Karpas-422 (cell line): ENCODE measurements at places on chromosomes 12 and 14. TPM values are rescaled to one million over a fixed set of nuclear protein-coding genes. Genes with fewer than 3 reads are reported as not detected.

The SALL2 gene
- total RNA-seq: not detected in 2 replicates

DNA sequence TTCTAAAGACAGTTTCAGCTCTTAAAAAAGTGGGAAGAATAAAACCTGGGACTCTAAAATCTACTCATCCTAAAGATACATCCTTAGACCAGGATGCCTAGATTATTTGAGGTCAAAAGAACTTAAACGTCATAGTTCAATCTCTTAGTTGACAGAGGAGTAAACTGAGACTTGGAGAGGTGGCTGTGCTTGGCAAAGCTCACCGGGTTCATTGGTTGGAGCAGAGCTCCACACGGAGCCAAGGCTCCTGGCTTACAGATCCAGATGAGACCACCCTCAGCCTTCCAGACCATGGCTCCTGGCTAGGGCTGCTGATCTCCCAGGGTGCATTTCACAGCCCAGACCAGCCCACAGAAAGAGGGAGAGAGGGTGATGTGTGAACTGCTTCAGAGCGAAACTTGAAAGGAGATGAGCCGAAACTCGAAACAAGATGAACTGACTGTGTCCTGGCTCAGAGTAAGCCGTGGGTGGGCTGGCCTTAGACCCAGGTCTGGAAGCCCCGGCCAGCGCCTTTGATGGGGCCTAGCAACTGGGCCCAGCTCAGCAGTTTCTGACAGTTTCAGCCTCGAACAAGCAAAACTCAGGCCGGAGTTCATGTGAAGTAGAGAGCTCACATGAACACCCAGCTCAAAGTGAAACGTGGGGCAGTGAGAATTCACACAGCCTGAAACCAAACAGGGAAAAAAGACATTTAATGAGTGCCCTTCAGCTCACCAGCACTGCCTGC lies 1044.8 kb downstream of the BCL11B start:
- no peak overlapping the region for H3K4me3 ChIP-seq
- H3K4me1 ChIP-seq: no peaks in the 10 kb centered on the region
- H3K36me3 ChIP-seq: no peaks in the 10 kb centered on the region
- no peak for DNase-seq

GRCh38 chr12:12983420-12984035 lies 16.5 kb downstream of the HEBP1 start:
- DNase-seq: no peak
- no peak overlapping the region for H3K4me3 ChIP-seq
- H3K4me1 ChIP-seq: peaks cover 4% of the 10 kb centered on the region
- H3K27me3 ChIP-seq: no peaks in the 10 kb centered on the region
- no peaks in the 10 kb centered on the region for H3K36me3 ChIP-seq

DNA sequence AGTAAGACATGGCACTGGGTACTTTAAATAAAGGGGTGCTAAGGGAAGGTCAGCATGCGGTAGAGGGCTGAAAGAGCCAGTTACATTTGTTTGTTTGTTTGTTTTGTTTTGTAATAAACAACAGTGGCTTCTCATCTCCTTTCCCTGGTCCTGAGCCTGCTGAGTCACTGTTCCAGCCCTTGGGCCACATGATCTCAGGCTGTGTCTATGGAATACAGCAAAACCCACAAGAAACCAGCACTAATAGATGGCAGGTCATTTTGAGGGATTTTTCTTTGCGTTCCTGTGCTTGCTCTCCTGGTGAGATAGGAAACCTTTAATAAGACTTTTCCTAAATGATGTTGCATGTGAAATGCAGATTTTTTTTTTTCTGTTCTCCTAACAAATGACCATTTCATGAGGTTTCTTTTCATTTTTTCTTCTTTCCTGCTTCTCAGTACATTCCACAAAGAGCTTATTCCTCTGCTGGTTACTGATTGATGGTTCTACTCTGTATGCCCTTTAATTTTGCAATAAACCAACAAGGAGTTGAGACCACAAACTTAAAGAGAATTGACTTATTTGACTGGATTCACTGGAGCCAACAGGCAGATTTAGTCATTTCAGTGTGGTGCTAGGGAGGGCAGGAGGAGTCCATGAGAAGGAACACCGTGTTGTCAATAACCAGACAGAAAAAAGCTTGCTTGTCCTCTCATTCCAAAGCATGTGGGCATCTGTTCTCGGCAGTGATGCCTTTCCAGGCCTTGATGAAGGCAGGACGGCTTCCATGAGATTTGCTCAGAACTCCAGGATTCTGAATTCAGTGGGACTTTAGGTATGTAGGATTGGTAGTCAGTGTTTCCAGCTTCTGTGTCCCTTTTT lies 459.2 kb downstream of the RAD51B start:
- H3K27me3 ChIP-seq: no peaks in the 10 kb centered on the region
- no peaks in the 10 kb centered on the region for H3K36me3 ChIP-seq
- no peak for DNase-seq
- no peak overlapping the region for H3K4me3 ChIP-seq
- no peak overlapping the region for H3K27ac ChIP-seq

GRCh38 chr14:96661244-96661969 lies 135.8 kb upstream of the VRK1 start:
- no peak overlapping the region for H3K27ac ChIP-seq
- no peak overlapping the region for H3K4me3 ChIP-seq
- H3K27me3 ChIP-seq: peaks cover 4% of the 10 kb centered on the region; the same call in 1 of the 2 replicates
- DNase-seq: no peak
- peaks cover 36% of the 10 kb centered on the region for H3K4me1 ChIP-seq
- no peaks in the 10 kb centered on the region for H3K36me3 ChIP-seq

DNA sequence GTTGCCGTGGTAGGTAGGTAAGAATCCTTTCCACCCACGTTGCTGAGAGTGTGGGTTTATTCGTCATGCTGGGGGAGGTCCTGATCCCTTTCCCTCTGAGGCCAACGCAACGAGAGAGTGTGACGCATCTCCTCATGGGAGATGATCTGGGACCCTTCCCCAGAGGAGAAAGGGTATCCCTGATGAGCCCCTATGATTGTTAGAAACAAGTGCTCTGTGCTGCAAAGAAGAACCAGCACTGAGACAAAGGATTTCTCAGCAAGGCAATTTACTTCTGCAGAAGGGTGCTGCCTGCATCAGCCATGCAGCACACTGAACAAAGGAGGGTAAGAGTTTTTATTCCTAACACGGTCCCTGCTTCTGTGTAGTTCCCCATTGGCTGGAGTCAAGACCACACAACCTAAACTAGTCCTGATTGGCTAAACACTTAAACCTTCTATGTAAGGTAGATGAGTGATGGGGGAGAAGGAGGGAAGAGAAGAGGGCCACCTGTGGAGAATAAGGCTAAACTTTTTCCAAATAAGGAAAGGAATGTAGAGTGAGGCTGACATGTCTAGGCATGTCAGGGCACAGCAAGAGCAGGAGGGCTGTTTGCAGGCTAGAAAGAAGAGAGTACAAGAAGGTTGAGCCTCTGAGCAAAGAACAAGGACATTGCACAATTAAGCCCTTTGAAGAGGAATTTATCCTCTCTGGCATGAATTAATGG lies 21.3 kb downstream of the CLEC2A start:
- no peak for DNase-seq
- no peak overlapping the region for H3K4me3 ChIP-seq

DNA sequence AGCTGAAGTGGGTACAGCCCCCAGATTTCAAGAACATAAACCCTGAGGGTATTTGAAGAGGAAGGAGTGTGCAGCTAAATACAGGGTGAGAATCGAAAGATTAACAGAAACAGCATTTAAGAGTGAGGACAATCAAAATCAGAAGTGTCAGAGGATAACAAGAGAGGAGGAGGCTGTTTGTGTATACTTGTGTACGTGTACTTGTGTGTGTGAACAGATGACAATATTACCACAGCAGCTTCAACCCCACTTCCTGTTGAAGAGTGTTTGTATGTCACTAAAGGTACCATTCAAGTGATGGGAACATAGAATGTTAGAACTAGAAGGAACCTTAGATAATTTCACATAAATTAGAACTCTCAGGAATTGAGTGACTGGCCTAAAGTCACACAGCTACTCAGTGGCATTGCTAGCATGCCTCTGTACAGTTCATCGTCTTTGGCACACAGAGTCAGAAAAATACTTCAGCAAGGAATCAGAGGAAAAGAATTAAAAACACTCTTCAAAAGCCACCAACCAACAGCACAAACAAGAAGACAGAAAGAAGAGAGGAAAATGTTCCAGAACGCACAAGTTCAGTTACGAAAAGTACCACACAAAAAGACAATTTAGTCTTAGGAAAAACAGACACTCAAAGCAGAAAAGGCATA lies 164.3 kb upstream of the BCL2L14 start:
- no peaks in the 10 kb centered on the region for H3K36me3 ChIP-seq
- no peaks in the 10 kb centered on the region for H3K27me3 ChIP-seq
- H3K4me3 ChIP-seq: no peak overlapping the region
- DNase-seq: no peak
- H3K27ac ChIP-seq: no peak overlapping the region
- H3K4me1 ChIP-seq: no peaks in the 10 kb centered on the region

The BMP4 gene
- total RNA-seq: not detected in 2 replicates

GRCh38 chr12:3200032-3200617 lies 122.9 kb downstream of the TSPAN9 start:
- no peak for DNase-seq
- no peaks in the 10 kb centered on the region for H3K36me3 ChIP-seq
- H3K27me3 ChIP-seq: no peaks in the 10 kb centered on the region
- no peaks in the 10 kb centered on the region for H3K4me1 ChIP-seq

- DNase-seq: no peak
- no peaks in the 10 kb centered on the region for H3K4me1 ChIP-seq
- no peaks in the 10 kb centered on the region for H3K36me3 ChIP-seq
- H3K27ac ChIP-seq: no peak overlapping the region
- H3K27me3 ChIP-seq: no peaks in the 10 kb centered on the region
- H3K4me3 ChIP-seq: no peak overlapping the region
Measured at GRCh38 chr12:40794087-40794486, 101.8 kb downstream of the CNTN1 start.

DNA sequence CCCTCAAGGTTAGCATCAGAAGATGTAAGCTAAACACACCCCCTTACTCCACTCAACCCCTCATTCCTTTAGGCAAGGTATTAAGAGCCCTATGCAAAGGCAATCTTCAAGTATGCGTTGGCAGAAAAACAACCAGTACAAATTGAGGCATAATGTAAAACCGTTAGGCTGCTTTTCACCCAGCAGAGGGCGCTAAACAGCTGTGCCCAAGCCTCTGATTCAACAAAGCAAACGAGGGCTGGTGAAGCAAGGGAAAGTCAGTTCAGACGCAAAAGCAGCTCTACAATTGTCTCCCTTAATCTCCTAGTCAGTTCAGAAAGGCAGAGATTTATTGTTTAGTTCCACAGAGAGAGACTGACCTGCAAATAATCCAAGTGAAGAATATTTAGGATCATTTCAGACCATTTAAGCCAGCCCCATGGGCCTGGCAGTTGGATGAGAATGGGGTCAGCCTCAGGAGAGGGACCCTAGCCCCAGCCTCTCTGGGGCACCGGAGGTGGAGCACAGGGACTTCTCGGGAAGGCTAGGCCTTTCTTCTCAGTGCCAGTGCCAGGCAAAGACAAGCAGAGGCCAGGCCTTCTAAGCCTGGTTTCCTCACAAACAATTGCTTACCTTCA lies 23.5 kb downstream of the DCAF5 start:
- DNase-seq: peak; percentile 95
- H3K4me1 ChIP-seq: peaks cover 29% of the 10 kb centered on the region
- no peaks in the 10 kb centered on the region for H3K36me3 ChIP-seq
- peak overlapping the region; percentile 15; the same call in 1 of the 2 replicates for H3K4me3 ChIP-seq

The DCN gene
- total RNA-seq: 612 and 1,580 TPM in 2 replicates

DNA sequence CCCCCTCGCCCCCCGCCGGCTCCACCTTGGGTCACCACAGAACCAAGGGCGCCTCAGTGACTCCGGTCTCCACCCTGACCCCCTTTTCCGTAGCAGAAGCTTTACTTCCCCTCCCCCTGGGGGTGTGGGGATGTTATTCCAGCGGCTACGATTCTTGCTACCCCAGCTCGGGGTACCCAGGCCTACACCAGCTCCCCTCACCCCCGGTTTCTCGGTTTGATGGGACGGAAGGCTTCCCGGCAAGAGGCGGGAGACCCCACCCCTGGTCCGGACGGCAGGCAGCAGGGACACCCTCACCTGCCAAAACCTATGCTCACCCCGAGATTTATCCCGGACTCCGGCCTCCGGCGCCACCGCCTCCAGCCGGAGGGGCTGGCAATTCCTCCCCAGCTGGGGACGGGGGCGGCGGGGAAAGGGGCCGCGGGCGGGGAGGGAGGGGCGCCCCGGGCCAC lies 619 bp downstream of the RAB15 start:
- no peaks in the 10 kb centered on the region for H3K27me3 ChIP-seq
- peak overlapping the region; percentile 58; the same call in 1 of the 2 replicates for H3K4me3 ChIP-seq
- no peak overlapping the region for H3K27ac ChIP-seq
- no peaks in the 10 kb centered on the region for H3K36me3 ChIP-seq

- no peak for DNase-seq
- no peaks in the 10 kb centered on the region for H3K27me3 ChIP-seq
- H3K4me1 ChIP-seq: no peaks in the 10 kb centered on the region
- H3K36me3 ChIP-seq: no peaks in the 10 kb centered on the region
- no peak overlapping the region for H3K4me3 ChIP-seq
Measured at GRCh38 chr14:101634850-101635748, 73.8 kb downstream of the DIO3 start.

The KRT6A gene
- total RNA-seq: not detected in 2 replicates

- H3K4me1 ChIP-seq: peaks cover 5% of the 10 kb centered on the region
- no peaks in the 10 kb centered on the region for H3K27me3 ChIP-seq
- H3K36me3 ChIP-seq: no peaks in the 10 kb centered on the region
- no peak overlapping the region for H3K27ac ChIP-seq
- H3K4me3 ChIP-seq: no peak overlapping the region
Measured at GRCh38 chr12:90062799-90063198, 354.2 kb upstream of the ATP2B1 start.

The HOXC6 gene
- not detected in 2 replicates for total RNA-seq
